Mucosa of descending colon (tissue), 3 donors: ENCODE measurements at places on chromosomes 11 and 22. TPM values are rescaled to one million over a fixed set of nuclear protein-coding genes. Genes with fewer than 3 reads are reported as not detected.

DNA sequence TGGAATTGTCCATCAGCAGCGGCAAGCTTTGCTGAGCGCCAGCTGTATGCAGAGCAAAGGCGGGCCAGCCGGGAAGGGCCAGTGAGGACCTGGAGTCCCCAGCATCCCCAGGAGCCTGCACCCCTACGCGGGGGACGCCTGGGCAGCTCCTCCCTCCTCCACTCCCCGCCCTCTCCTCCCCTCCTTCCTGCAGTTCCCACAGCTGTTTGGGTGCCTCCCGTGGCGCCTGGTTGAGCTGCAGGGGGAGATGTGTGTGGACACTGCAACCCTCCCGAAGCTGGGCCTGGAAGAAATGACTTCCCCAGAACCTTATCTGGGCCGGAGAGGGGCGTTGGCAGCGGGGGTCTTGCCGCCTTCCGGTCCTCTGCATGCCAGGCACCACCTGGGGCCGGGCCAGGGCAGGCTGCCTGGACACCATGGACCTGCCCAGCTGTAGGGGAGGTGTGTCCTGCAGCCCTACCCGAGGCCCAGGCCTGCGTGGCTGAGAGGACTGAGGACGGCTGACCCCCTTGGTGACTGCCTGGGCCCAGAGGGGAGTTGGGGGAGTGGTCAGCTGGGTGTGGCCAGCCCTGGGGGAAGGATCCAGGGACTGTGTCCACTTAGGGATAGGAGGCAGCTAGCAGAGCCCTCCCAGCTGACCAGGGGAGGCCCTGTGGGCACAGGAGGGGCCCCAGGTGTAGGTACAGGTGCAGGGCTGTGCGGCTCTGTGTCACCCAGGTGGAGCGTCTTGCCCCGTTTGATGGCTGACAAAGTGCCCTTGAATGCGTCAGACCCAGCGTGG lies 16.8 kb upstream of the MUC6 start:
- DNase-seq, result peak; percentile 67

GRCh38 chr11:112617977-112618826 lies 343.0 kb upstream of the NCAM1 start:
- no peak for DNase-seq

DNA sequence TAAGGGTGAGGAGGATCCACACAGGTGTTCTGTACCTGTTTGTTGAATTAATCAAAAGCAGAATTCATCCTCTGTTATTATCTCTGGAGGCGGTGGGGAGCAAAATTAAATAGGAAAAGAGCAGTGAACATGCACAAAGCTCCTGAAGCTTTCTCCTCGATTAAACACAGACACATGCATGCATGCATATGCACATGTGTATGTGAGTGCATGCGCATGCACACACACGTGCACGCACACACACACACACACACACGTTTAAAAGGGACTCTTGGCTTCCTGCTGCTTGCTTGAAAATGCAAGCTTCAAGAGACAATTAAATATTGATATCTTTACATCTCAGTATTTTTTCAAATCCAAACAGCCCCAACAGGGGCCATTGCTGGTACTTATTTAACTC lies 462.1 kb downstream of the BUD13 start:
- DNase-seq, result no peak

The GRIK4 gene
- 0.36 TPM for total RNA-seq

The PKDREJ gene
- 0.75 TPM for total RNA-seq

GRCh38 chr11:2297623-2298030 lies 4.1 kb downstream of the C11orf21 start:
- no peak for DNase-seq

The TMEM151A gene
- 0.17 TPM for total RNA-seq

The RDX gene
- 26.7 TPM for total RNA-seq

GRCh38 chr11:1988667-1989317 lies 8.8 kb downstream of the H19 start:
- no peak for DNase-seq

DNA sequence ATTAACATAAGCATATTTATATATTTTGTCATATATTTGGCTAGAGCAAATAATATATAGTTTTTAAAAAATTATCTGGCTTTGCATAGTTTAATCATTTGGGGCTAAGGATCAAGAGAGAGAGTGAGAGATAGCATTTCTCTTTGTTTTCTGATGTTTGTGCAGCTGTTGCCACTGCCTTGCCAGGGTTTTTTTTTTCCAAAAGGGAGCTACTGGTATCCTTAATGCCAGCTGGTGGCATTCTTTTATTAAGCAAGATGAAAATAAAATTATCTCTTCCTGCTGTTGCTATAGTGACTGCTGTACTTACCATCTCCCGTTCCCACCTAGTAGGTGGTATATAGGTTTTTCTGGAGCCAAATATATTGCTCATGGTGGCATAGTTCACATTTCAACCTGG lies 793.3 kb upstream of the ARHGAP42 start:
- DNase-seq, result no peak

- no peak for DNase-seq
Observed at GRCh38 chr11:78930810-78931523, 356.3 kb upstream of the NARS2 start.

GRCh38 chr11:71563406-71563805 lies 2.0 kb upstream of the KRTAP5-10 start:
- no peak for DNase-seq

- no peak for DNase-seq
Observed at GRCh38 chr11:101944923-101945322, 28.6 kb upstream of the ANGPTL5 start.

- DNase-seq, result peak; percentile 88
Observed at GRCh38 chr11:69274531-69275016, 19.4 kb upstream of the MYEOV start.

The MUC5B gene
- 133 TPM for total RNA-seq

The SNU13 gene
- total RNA-seq, result 98.1 TPM

- DNase-seq, result no peak
Observed at GRCh38 chr11:84012171-84012826, 726.1 kb upstream of the CCDC90B start.

DNA sequence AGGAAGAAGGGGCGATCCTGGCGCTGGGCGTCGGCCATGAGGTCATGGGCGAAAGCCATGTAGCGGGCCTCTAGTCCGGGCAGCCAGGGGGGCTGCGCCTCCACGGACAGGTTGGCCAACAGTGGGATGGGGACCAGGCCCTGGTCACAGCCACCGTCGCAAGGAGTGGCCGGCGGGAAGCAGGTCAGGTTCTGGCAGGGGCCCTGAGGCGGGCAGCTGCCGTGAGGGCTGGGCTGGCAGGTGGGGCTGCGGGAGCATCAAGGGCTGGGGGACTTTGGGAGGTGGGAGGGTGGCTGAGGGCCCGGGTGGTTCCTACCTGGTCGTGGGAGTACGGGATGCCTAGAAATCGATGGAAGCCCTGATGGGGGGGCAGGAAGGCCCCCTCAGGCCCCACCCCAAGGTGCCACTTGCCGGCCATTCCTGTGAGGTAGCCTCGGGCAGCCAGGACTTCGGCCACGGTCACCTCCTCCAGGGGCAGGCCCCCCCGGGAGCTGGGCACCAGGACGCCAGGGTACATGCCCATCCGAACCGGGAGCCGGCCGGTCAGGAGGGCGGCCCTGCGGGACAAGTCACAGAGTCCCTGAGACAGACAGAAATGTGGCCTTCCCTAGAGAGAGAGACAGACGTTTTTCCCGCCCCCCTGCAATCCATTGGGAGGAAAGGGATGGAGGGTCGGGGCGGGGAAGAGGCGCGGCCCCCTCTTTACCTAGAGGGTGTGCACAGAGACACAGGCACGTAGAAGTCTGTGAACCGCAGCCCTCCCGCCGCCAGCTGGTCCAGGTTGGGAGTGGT lies 906 bp downstream of the ARSA start:
- no peak for DNase-seq

The UBE2L3 gene
- total RNA-seq, result 52.6 TPM

DNA sequence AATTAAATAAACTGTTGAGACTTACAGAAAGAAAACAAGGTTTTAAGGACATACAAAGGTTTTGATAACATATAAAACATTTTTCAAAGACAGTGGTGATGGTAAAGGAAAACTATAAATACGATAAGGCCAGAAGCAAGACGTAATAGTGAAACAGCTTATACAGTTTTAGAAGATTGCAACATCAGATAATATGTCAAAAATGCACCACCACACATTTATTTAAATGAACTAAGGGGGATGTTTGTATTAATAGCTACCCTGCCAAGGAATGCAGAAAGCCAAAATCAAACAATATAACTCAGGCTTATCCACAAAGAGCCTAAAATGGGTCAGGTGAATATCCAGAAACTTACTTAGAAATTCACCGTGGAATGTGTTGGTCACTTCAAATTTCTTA lies 981.6 kb upstream of the FAT3 start:
- DNase-seq, result no peak

DNA sequence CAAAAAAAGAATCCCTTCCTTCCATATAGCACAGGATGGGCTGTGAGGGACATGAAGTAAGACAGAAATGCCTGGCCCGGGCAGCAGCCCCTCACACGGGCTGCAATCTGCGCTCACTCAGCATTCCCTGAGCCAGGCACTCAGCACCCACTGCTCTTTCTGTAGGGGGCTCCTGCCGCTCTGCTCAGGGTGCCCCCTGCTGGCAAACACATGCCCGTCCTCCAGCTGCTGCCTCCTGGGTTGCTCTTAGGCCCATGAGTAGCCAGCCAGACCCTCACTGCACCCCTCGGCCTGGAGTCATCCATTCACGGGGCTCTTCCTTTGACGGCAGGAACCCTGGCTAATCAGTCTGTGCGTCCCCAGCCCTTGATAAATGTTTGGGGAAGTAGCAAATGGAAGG lies 6.9 kb downstream of the MCAT start:
- DNase-seq, result no peak

GRCh38 chr11:1275021-1275420 lies 34.4 kb downstream of the TOLLIP start:
- DNase-seq, result no peak

GRCh38 chr11:123179586-123179985 lies 15.5 kb downstream of the CLMP start:
- DNase-seq, result peak; percentile 69

- no peak for DNase-seq
Observed at GRCh38 chr11:34194576-34195335, 89.3 kb downstream of the NAT10 start.

GRCh38 chr11:30876663-30877396 lies 290.7 kb upstream of the MPPED2 start:
- DNase-seq, result no peak

The INTS4 gene
- 31.7 TPM for total RNA-seq

GRCh38 chr22:31263896-31264640 lies 28.2 kb downstream of the PIK3IP1 start:
- no peak for DNase-seq

The GRM5 gene
- not detected for total RNA-seq

DNA sequence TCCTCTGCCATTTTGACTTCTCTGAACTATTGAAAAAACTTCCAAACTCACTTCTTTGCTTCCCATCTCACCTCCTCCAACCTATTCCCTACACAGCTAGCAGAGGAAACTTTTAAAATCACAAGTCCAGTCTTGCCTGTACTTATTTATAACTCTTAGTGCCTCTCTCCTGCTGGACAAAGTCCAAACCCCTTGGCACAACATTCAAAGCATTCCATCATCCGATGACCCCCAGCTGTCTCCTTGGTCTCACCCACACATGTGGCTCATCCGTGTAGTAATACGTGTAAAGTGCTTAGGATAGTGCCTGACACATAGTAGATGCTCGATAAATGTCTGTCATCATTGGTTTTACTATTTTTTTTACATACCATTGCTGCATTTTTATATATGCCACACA lies 101.4 kb downstream of the PARVA start:
- no peak for DNase-seq

DNA sequence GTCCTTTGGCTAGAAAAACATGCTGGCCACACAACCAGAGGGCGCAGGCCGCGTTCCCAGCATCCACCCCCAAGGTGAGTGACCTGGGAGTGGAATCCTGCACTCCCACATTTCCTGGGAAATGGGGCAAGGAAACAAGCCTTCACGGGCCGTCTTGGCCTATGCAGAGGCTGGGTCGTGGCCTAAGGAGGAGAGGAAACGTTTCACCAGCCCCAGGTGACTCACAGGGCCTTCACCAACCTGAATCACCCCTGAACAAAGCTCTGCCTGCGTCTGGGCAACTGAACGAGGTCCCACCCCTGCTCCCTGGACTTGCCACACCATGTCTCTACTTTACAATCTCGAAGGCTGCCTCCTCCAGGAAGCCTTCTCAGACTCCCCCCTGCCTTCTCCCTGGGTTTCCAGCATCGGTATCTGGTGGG lies 13.2 kb downstream of the MYH9 start:
- peak; percentile 73 for DNase-seq

The OR4C12 gene
- not detected for total RNA-seq

- peak; percentile 58 for DNase-seq
Observed at GRCh38 chr22:33271390-33272161, 213.4 kb upstream of the SYN3 start.

DNA sequence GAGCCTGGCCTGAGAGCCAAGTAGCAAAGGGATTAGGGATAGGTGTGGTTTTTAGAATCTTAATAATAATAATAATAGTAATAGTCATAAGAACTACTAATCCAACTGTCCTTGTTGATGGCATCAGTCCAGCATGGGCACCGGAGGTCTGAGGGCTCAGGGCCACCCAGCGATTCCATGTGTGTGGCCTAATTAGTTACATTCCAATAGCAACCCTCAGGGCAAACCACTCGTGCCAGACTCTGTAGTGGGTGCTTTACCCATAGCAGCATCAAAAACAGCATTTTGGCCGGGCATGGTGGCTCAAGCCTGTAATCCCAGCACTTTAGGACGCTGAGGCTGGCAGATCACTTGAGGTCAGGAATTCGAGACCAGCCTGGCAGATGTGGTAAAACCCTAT lies 19.0 kb upstream of the MYH9 start:
- DNase-seq, result no peak

The NDUFC2 gene
- total RNA-seq, result 168 TPM

The IL18 gene
- total RNA-seq, result 114 TPM

GRCh38 chr22:49582181-49582580 lies 245.5 kb downstream of the BRD1 start:
- no peak for DNase-seq

The TEF gene
- total RNA-seq, result 17.6 TPM

GRCh38 chr11:5088556-5088955 lies 19.2 kb downstream of the OR52E1 start:
- DNase-seq, result no peak

DNA sequence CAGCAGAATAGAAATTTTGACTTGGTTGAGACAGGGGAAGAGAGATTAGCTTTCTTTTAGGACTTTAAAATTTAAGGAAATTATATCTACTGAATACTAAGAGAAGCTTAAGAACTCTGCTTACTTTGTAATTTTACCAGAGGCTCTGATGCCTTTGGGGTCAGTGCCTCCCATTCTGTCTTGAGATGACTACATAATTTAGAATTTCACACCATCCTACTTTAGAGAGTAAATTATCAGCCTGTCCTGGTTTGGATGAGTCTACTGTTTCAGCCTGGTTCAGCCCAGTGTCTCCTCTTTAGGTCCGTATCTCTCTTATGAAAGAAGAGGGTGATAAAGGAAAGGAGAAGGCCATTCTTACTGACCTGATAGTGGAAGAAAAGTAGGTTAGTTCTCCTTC lies 9.8 kb downstream of the NUCB2 start:
- no peak for DNase-seq

The EEF1G gene
- total RNA-seq, result 1,365 TPM

The WNT11 gene
- total RNA-seq, result 5.2 TPM

- peak; percentile 38 for DNase-seq
Observed at GRCh38 chr11:8777907-8778767, 95.5 kb downstream of the RPL27A start.

GRCh38 chr11:43969543-43969942 lies 27.1 kb downstream of the C11orf96 start:
- DNase-seq, result no peak

The MMP11 gene
- 2.0 TPM for total RNA-seq
